HuH-7 (cell line): ENCODE measurements at places on chromosomes 13 and 19.

DNA sequence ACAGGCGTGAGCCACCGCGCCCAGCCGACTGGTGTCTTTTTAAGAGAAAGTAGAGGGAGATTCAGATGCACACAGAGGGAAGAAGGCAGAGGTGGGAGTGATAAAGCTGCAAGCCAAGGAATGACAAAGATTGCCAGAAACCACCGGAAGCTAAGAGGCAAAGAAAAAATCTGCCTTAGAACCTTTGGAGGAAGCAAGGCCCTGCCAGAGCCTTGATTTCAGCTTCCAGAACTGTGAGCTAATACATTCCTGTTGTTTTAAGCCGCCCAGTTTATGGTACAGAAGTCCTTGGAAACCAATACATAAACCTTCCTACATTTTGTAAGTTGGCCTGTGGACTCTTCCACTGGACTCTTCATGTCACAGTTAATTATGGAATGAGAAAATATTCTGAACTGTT is 71.7 kb upstream of the SOX21 start:
- DNase-seq = no peak

GRCh38 chr19:21850656-21851255 is 14.8 kb upstream of the ZNF43 start:
- DNase-seq = no peak

DNA sequence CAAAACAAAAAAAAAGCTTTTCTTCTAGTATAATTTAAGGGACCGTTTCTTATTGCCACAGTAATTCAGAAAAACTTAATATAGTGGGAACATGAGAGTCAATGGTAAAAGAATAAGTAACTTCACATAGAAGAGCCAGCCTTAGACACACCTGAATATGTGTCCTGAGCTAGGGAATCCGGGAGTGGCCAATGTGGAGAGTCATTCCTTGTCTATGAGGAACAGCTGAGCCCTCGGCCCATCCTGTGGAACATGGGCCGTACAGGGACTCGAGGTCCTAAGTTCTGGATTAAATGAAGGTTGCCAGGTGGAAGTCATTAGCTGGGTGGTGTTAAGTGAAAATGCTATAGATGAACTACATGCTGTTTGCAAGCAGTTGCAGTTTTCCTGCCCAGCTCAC is 32.2 kb downstream of the EFNB2 start:
- DNase-seq = no peak

DNA sequence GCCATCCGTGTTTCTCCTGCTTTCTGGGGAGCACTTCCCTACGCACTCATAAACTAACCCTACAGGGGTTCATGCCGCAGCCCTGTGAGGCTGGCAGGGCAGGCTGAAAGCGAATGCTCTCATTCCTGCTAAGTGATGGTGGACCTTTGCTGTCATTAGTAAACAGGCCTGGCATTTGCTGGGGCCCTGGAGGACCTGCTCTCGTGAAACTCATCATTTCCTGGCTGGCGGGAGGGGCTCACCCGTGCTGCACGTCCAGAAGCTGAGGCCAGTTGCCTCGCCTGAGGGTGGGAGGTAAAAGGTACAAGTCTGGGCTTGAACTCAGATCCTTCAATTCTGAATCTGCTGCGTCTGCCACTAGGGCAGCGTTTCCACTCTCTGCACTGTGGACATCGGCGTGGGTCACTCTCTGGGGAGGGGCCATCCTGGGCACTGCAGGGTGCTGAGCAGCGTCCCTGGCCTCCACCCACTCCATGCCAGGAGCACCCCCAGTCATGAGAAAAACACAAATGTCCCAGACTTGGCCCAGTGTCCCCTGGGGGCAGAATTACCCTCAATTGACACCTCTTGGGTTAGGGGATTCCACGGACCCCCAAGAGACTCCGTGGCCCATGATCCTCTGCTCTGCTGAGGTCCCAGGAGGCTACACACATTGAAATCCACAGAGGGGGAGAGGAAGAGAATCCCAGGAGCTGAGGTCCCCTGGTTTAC is 7.0 kb downstream of the MOB3A start:
- no peak for DNase-seq

- no peak for DNase-seq
Observed at GRCh38 chr13:19155321-19155861, 26.2 kb downstream of the TUBA3C start.

- DNase-seq = no peak
Observed at GRCh38 chr19:8261347-8261746, 46.8 kb downstream of the CD320 start.

DNA sequence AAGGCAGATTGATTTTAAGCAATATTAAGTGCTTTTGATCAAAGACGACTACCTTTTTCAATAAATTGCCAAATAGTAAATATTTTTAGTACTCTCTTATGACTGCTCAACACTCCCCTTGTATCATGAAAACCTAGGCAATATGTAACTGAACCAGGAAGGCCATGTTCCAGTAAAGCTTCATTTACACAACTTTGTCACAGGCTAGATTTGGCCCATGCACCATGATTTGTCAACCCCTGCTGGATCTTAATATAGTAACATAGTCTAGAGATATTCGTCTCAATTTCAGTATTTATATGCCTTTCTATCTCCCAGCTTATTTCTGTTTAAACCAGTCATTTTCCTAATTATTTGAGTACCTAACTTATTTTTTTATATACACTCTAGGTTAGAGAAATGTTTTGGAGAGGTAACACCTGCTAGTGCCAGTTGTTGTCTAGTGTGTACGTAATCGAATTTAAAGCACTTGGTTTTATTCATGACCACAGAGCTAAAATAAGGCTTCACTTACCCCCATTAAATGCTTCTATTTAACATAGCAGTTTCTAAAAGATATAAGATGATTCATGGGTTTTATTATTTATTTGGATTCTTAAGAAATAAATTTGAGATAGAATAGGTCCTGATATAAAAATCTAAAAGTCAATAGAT is 21.0 kb downstream of the TPP2 start:
- DNase-seq = no peak

DNA sequence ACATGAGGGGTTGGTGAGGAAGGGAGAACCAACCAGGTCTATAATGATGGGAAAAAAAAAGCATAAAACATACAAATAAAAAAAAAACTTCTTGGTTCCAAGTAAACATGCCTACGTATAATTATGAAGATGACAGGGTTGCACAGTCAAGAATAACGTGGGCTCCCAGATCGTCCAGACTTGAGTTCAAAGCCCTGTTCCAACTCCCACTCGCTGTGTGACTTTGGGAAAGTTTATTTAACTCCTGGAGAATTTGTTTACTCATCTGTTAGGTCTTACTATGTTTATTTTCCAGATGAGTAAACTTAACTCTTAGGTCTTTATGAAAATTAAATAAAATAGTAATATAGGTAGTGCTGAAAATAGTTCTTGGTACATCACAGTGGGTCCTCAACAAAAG is 13.8 kb downstream of the STARD13 start:
- no peak for DNase-seq

GRCh38 chr13:59337070-59337469 is 826.7 kb downstream of the DIAPH3 start:
- no peak for DNase-seq

GRCh38 chr19:3852614-3853254 is 16.1 kb downstream of the ZFR2 start:
- DNase-seq = peak; percentile 53

- DNase-seq = no peak
Observed at GRCh38 chr19:15575406-15575805, 39.6 kb upstream of the CYP4F8 start.

DNA sequence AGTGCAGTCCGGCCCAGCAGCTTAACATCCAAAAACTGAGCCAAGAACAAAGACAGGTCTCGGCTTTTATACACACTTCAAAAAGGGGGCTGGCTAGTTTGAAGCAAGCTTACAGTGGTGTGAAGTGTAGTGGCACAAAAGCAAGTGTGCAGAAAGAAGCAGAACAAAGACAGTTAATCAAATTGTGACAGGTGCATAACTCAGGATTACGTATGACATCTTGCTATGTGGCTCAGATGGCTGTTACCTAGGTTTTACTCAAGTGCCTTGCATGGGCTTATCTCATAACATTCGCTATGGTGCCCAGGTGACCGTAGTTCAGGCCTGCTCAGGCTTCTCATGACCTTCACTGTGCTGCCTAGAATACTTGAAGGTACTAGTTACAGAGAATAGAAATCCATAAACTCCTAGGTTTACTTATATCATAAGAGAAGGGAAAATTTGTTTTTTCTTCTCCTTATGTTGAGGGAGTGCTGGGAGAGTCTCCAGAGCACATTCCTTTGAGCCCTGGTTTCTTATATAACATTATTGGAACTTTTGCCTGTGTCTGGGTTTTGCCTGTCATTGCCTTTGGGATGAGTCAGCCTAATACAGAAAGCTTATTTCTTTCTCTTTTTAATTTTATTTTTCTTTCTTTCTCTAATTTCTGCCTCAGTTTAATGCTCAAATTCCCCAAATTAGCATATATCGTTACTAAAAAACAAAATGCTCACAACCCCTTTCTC is 1629.1 kb upstream of the PCDH20 start:
- no peak for DNase-seq

DNA sequence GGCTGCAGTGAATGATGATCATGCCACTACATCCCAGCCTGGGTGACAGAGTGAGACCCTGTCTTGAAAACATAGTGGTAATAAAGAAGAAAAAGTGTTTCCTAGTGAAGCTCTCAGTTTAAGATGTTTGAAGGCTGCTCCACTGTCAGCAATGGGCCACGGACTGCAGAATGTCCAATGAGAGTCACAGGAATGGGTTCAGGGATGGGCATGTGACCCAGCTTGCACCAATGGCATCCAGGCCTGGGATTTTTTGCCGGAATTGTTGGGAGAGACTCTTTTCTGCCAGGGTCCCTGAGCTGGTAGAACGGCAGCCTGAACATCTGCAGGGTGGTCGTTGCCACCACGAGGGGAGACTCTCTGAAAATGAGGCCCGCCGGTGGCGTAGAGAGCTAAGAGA is 6.3 kb downstream of the SHISA7 start:
- DNase-seq = no peak

DNA sequence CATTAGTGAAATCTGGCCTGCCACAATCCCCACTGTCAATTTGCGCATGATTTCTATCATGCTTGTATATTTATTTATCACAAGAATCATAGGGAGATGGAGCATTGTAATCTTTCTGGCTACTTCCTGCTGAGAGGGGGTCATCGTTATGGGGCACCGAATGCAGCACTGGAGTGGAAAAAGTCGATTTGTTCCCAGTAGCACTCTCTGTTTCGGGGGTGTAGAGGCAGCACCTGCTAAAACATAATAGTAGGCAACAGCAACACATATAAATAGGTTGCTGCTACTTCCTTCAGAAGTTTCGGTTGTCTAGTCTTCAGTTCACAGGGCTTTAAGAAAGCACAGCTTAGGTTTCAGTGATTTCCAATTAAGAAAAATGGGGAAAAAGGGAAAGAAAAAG is 23.4 kb upstream of the CEACAM21 start:
- DNase-seq = no peak

DNA sequence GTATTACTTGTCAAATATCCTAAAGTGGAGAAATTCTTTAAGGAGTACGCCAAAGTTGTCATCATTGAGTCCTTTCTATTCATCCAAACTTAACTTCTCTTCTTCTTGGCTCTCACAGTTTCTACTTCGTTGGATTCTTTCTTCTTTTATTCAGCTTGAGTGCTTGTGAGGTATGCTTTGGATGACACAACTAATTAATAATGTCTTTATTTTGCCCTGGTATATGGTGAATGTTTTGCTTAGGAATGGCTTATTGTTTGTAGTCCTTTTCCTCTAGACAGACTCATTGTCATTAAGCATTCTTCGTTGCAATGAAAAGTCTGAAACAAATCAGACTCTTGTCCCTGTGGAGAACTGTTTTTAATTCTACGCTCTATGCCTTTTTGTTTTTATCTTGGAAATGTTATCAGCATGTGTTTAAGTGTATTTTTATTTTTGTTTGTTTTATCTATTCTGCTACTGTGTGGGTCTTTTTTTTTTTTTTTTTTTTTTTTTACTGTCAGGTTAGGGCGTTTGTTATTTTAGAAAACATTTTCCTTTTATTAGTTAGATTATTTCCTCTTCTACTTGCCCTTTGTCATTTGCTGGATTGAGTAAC is 471.5 kb downstream of the GPC6 start:
- no peak for DNase-seq

DNA sequence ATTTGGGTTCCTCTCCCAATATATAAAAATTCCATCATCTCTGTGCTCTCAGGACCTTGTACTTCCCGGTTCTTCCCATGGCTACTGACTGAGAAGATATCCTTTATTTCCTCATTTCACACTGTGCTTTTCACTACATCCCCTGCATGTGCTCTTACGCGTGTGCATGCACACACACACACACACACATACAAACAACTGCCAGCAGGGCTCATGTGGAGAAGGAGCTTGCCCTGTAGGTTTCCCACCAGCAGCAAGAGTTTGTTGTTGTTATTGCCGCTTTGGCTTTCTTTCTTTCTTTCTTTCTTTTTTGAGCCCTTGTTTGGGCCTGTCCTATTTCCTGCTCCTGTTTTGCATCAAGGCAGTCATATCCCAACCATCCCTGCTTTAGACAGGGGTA is 43.6 kb downstream of the TEX26 start:
- DNase-seq = no peak

DNA sequence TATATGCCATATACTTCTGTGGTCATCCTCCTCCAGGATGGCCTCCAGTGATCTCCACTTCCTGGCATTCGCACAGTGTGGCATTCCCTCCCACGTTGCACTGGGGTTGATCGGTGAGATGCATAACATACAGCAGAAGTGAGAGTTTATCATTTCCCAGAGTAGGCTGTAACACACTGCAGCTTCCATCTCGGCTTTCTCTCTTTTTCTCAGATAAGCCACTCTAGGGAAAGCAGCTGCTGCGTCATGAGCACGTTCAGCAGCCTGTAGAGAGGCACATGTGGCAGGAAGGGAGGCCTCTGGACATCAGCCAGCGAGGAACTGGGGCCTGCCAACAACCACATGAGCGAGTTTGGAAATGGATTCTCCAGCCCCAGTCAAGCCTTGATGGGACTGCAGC is 807.1 kb downstream of the DIAPH3 start:
- DNase-seq = no peak

- no peak for DNase-seq
Observed at GRCh38 chr19:54399189-54399588, 16.1 kb upstream of the TTYH1 start.

DNA sequence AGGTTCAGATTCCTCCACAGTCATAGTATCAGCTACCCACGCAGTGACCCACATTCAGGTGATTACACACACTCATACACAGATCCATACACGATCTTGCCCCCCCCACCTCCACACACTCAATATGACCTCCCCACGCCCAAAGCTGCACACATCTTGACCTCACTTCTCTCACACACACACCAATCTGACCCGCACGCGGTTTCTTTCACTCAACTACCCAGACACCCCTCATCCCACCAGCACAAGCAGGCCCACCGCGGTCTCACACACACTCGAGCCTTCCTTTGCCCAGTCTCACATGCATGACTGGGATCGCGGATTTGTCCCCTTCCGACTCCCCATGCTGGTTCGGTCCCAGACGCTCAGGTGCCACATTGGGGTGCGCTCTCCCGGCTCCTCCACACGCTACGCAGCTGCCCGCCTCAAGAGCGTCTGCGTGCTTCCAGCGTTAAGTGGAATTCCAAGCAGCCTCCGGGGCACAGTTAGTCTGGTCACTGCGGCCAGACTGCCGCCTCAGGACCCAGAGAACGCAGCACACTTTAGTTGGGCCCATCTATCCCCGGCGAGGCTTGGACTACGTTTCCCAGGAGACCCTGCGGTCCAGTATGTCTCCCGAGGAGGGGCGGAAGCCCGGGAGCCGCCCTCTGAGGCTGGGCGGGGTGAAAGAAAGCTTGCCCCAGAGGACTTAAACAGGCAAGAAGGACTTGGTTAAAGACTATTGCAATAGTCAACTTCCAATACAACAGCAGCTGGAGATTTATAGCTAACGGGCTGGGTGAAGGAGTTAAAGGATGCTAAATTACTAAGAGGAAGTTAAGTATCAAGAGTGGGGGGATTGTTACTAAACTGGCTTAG is 746 bp upstream of the ZNF345 start:
- DNase-seq = peak; percentile 68

GRCh38 chr19:18425515-18426415 is 6.6 kb downstream of the SSBP4 start:
- DNase-seq = no peak
